ENCODE measurements at places on chromosomes 13 and 19.

DNA sequence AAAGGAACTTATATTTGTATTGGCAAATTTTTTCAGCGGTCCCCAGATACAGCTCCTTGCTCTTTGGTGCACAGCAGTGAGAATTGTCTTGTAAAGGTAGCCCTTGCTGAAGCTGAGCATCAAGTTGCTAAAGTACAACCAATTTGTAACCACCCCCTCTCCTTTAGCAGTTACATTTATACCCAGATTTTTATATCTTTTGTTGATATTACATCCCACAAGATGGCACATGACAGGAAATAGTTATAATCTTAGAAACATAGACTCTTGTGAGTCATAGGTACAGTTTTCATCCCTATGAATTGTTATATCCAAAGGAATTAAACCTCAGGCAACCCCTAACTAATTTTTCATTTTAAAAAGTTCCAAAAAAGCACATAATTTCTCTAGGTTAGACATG is 523.0 kb upstream of the SLITRK1 start:
- no peak for DNase-seq

- DNase-seq = no peak
Observed at GRCh38 chr13:26965952-26966700, 205.5 kb downstream of the USP12 start.

GRCh38 chr19:12952488-12953137 is 4.4 kb downstream of the GADD45GIP1 start:
- no peak for DNase-seq

GRCh38 chr13:84865783-84866221 is 933.4 kb downstream of the SLITRK6 start:
- no peak for DNase-seq

GRCh38 chr19:8469613-8470368 is 25.0 kb downstream of the HNRNPM start:
- no peak for DNase-seq

GRCh38 chr19:52993342-52994178 is 20.2 kb upstream of the ERVV-1 start:
- peak; percentile 61 for DNase-seq

GRCh38 chr19:47002106-47002766 is 17.4 kb upstream of the NPAS1 start:
- DNase-seq = no peak

- DNase-seq = peak; percentile 21
Observed at GRCh38 chr19:38543807-38544568, 73.8 kb downstream of the MAP4K1 start.

- DNase-seq = no peak
Observed at GRCh38 chr19:55699221-55699620, 24.2 kb downstream of the EPN1 start.

GRCh38 chr19:39671739-39672363 is 16.1 kb downstream of the LGALS16 start:
- DNase-seq = peak; percentile 69

- DNase-seq = no peak
Observed at GRCh38 chr19:42214810-42215485, 2.5 kb downstream of the DEDD2 start.

DNA sequence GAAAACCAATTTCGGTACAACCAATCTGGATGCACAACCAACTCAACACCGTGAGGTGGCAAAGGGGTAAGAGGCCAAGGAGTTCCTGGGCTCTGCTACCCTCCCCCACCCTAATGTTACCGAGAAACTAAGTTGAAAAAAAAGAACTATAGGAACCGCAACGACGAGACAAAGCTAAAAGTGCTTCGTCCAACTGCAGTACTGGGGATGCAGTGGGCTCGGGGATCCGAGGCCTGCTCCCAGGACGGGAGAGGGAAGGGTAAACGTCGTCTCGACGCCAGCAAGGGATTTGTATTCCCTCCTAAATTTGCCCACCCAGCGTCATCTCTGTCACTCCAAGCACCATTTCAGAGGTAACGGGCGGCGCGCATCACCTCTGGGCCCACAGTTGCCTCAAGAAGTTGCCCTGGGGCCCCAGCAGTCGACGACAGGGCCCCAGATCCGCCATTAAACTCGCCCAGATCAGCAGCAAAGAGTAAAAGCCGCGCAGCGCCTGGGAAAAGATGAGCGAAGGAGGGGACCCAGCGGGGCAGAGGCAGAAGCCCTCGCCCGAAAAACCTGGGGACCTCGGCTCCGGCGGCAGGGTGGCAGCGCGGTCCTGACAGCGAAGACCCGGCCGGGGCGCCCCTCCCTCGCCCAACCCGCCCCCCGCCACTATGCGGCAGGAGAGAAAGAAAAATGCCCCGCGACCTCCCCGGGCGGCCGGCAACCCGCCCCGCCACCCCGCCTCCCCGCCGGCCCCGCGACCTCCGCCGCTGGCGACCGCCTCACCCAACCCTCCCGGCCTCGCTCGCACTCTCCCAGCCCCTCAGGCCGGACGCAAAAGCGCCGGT is 752 bp downstream of the ZMYM5 start:
- DNase-seq = peak; percentile 31

- no peak for DNase-seq
Observed at GRCh38 chr13:59710996-59711701, 452.6 kb downstream of the DIAPH3 start.

DNA sequence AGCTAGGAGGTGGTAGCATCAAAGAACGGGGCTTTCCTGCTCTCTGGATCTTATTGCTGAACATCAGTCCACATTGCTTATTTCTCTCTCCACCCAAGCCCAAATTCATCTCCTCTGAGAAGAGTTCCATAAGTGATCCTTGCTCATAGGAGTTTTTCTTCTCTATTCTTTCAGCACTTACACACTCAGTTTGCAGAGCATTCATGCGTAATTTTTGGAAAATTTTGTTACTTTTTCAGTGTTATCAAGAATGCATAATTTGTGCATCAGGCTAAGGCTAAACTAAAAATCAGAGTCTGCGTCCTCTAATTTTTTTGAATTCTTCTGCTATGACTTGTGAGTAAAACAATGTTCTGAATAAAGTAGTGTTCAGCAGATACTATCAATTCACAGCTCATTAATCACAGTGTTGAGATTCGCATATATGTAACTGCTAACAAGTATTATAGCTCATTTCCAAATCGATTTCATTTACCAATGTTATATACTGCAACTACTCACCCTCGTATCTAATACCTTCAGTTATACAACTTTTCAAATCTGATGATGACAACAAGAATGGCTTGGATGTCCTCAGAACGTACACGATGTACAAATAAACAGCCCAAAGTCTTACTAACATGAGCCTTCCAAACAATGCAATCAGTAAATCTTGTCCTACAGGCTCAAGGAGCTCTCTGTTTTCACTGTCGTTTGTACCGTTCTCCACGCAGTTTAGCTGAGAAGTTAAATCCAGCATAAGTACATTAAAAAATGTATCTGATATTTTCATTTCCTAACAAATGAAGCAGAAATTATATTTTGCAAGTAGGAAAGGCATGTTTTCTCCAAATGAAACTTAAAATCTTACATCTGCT is 36.4 kb upstream of the STARD13 start:
- no peak for DNase-seq

GRCh38 chr13:66225072-66225471 is 1005.1 kb downstream of the PCDH9 start:
- DNase-seq = no peak

- no peak for DNase-seq
Observed at GRCh38 chr13:113013303-113013702, 44.3 kb downstream of the MCF2L start.

GRCh38 chr13:76449716-76450115 is 436.5 kb downstream of the KCTD12 start:
- DNase-seq = no peak

DNA sequence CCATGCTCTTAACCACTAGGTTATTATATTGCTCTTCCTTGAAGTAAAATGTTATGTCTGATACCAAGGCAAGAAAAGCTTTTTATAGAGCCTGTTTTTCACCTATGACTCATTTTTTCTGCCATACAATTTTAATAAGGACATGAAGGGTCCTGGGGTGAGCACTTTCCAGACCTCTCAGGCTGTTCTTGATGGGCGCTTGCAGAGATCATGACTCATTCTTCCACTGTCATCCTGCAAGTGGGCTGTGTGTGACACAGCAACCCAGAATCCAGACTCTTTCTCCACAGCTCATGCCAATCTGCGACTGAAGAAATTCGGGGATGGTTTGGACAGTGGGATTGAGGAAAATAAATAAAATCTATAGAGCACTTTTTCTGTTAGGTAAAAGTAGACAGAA is 506.7 kb upstream of the NBEA start:
- no peak for DNase-seq

DNA sequence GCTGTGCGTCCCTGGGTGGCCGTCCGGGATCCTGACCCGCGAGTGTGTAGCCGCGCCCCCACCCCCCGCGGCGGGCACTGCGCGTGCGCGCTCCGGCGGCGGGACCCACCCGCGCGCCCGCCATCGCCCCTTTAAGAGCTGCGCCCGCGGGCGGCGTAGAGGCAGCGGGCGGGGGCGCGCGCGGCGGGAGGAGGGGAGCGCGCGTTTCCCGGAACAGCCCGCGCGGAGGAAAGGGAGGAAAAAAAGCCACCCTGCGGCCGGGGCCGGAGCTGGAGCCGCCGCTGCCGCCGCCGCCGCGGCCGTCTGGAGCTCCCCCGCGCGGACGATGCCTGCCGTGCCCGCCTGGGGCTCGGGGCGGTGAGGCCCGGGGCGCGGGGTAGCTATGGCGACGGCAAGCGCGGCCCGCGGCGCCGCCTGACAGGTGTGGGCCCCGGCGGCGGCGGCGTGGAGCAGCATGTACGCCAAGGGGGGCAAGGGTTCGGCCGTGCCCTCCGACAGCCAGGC is at the start of gene SSBP4:
SSBP4 (plus strand) TSS at position 204 of the 504 bp plus-strand sequence; CDS start at position 455, 251 bp downstream.
- DNase-seq = peak; percentile 53

- DNase-seq = peak; percentile 13
Observed at GRCh38 chr19:4910594-4911281, 1.4 kb downstream of the UHRF1 start.

- DNase-seq = no peak
Observed at GRCh38 chr19:48303866-48304265, 21.5 kb upstream of the EMP3 start.

DNA sequence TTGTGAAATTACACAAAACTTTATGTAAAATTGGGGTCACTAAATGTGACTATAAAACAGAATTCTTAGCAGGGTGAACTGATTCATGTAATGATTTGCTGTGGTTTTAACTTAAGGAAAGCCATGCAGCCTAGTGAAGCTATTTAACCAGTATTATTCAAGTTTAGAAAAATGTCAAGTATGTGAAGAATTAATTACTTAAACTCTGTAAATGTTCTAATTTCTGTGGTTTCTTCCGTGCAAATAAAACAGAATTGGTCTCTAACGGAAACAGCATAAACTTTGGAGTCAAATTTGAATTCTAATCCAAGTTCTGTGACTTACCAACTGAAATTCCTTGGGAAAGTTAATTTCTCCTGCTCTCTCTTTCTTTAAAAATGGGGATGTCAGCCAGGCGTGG is 13.3 kb downstream of the CDC16 start:
- DNase-seq = no peak

DNA sequence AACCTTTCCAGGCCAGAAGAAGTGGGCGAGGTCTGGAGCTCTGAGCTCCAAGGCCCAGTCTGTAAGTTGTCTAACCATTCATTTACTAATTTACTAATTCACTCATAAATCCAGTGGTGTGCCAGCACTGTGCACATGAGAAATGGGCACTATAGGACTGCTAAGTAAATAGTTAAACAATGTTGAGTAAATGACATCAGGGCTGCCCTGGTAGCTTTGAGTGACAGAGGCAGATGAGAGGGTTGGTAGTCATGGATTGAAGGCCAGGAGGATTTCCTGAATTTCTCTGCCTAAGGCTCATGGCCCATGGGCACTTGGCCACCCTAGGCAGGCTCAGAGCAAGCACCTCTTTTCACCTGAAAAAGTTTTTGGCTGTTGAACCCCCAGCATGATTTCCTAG is 216.9 kb upstream of the RXFP2 start:
- no peak for DNase-seq

GRCh38 chr13:104837756-104838155 is 1697.7 kb downstream of the EFNB2 start:
- no peak for DNase-seq

DNA sequence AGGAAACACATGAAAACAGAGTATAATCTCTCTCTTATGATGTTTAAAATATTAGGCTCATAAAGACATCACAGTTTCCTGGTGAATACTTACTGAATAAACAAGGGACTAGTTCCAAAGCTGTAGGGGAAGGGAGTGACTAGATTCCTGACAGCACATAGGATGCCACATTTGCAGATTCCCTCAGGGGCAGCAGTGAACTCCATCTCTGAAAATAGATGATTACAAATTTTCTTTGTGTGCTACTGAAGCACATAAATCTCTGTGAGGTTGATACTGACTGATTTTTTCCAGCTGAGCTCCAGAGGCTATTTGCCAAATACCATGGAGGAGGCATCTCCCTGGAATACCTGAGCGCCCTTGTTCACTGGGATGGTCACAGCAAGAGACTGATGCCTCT is 77.3 kb downstream of the FGF9 start:
- DNase-seq = no peak

DNA sequence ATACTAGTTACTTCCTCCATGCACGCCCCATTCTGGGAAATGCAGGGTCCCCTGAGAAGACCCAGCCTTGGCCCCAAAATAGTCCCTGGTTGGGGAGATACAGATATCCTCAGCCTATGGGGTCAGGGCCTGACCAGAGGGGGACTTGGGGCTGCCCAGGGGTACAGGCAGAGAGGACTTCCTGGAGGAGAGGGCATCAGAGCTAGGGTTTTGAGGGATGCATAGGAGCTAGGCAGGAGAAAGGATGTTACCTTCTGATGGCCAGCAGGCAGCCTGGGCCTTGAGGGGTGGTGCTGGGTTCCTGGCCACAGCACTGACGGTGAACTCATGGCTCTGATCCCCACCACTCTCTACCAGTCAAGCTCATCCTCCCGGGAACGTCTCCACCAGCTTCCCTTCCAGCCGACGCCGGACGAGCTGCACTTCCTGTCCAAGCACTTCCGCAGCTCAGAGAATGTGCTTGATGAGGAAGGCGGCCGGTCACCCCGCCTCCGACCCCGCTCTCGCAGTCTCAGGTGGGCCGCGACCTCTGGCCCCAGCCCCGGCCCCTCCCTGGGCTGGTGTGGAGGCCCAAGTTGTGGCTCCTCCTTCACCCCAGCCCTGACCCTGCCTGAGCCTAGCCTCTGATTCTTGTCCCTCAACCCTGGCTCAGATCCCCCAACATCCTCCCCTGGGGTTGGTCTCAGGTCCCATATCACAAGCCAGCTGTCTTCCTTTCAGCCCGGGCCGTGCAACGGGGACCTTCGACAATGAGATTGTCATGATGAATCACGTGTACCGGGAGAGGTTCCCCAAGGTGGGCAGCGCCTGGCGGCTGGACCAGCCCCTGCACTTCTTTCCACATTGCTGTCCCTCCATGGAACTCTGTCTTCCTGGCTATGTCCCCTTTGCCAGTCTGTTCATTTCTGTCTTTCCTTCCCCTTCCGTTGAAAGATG is 25.6 kb downstream of the MAST3 start:
- no peak for DNase-seq

- DNase-seq = peak; percentile 70
Observed at GRCh38 chr19:6021878-6022569, 44.1 kb upstream of the RANBP3 start.

DNA sequence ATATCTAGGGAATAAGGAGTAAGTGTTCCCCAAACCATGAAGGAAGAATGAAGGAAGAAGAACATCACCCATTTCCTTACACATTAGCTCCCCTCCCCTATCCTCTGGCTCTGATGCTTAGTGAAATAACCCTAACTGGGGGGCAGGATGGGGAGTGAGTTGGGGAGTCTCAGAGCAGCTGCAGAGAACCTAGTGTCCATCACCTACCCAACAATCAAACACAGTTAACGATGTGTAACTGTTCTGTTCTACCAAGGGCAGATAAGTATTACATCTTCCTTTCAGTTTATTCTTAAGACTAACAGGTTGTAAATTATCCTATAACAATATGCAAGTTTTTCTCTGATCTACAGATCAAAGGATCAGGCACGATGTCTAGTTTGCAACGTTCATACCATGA is 12.8 kb downstream of the ELF1 start:
- no peak for DNase-seq

- DNase-seq = no peak
Observed at GRCh38 chr19:10660346-10660745, 6.2 kb downstream of the ILF3 start.
